ENCODE measurements at places on chromosomes 7 and 10.

- no peak for DNase-seq
- H3K4me1 ChIP-seq: peaks cover 6% of the 10 kb centered on the region
- H3K27me3 ChIP-seq: no peaks in the 10 kb centered on the region
- H3K4me3 ChIP-seq: no peak overlapping the region
- no peak overlapping the region for H3K27ac ChIP-seq
- no peaks in the 10 kb centered on the region for H3K36me3 ChIP-seq
Measured at GRCh38 chr7:36217961-36218284, 64.9 kb downstream of the EEPD1 start.

DNA sequence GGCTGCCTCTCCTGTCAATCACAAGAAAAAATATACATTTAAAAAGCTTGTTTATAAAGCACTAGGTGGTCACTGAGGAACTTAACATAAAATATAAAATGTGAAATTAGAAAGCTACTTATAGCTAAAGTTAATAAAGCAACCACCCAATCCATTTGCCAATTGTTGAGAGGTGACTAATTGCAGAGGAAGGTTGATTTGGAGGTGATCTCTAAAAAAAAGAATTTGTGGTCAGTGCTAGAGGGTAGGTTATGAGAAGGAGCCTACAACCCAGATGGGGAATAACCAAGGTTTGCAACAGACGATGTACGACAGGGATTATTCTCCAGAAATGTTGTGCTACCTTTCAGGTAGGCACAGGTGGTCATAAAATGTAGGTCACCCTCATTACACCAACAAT, 444.2 kb upstream of the C7orf33 start:
- no peaks in the 10 kb centered on the region for H3K27me3 ChIP-seq
- H3K4me3 ChIP-seq: no peak overlapping the region
- H3K36me3 ChIP-seq: no peaks in the 10 kb centered on the region
- H3K27ac ChIP-seq: no peak overlapping the region
- DNase-seq: no peak

DNA sequence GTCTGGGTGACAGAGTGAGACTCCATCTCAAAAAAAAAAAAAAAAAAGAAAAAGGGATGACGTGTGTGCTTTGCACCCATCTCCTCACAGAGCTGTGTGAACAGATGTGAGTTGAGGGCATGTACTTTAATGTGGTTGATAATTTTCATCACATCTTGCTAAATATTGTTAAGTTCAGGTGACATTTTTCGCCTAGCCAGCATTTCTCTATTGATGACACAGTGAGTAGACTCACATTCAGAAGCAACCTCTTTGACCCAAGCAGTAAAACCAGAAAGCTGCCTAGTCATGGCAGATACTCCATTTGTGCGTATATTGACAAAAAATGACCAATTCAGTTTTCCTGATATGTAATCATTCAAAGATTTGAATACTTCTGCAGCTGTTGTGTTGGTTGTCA, 126.0 kb downstream of the ATRNL1 start:
- no peak overlapping the region for H3K4me3 ChIP-seq
- no peak for DNase-seq
- H3K27me3 ChIP-seq: no peaks in the 10 kb centered on the region
- H3K27ac ChIP-seq: no peak overlapping the region

DNA sequence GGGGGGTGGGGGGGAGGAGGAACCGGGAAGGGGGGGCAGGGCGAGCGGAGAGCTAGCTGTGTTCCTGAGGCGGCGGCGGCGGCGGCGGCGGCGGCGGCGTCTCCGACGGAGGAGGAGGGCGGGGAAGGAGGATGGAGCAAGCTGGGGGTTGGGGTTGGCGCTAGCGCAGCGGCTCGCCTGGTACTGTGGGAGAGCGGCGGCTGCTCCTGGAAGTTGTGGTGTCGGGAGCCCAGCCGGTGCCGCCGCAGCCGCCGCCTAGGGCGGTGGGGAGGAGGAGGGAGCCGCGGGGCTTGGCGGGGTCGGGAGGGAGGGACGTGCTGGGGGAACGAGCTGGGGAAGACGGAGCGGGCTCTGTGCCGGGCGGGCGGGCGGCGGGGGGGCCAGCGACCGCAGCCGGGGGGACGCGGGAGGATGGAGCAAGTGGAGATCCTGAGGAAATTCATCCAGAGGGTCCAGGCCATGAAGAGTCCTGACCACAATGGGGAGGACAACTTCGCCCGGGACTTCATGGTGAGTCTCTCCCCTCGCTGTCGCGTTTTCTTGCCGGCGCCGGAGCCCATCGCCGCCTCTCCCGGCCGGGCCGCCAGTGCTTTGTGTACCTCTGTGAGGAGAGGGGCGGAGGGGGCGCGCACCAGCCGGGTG, at the start of gene PTPN12:
PTPN12 (plus strand) TSS at position 160 of the 642 bp plus-strand sequence; CDS start at position 412, 252 bp downstream.
- peak within 1 kb of the TSS; percentile 100 for H3K4me3 ChIP-seq
- peaks cover 2% of the 10 kb centered on the region for H3K4me1 ChIP-seq
- peak within 1 kb of the TSS; percentile 95 for H3K27ac ChIP-seq
- H3K27me3 ChIP-seq: no peaks in the 10 kb centered on the region

DNA sequence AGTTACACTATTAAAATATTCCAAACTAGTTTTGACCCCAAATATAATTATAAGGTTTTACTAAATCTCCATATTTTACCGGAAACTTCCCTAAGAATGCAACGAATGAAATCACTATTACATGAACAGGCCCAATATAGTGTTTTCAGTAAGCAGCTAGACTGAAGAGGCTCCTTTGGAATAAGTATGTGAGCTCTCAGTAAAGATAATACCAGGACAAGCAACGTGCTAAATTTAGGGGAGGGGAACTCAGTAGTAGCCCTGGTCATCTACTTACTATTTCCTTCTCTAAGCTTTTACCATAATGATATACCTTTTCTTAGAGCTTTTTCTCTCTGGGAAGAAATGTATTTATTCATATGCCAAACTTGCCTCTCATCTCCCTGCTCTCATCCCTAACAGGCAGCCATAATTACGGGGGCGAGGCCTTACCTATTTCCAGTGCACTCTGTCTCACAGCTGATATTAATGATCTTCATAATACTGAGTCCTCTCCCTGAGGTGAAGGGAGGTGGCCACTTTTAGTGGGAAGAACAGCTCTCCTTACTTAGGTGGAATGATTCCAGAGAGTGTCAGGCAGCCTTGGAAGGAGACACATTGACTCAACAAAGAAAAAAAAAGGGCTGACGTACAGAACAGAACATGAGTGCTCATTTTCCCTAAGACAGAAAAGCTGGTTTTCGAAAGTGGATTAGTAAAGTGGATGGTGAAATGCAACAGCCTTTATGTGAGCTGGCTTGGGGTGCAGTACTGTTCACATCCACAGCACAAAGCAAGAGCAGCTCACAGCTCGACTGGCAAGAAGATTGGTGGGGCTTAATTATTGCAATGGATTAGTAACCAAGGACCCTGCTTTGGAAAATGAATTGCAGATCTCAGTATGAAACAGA, 165.4 kb downstream of the GLI3 start:
- H3K4me1 ChIP-seq: no peaks in the 10 kb centered on the region
- peak; percentile 27 for DNase-seq
- no peaks in the 10 kb centered on the region for H3K27me3 ChIP-seq
- no peak overlapping the region for H3K27ac ChIP-seq
- H3K4me3 ChIP-seq: no peak overlapping the region

All from mesendoderm (in vitro differentiated cells).